GOT3 (cell line): ENCODE measurements at places on chromosomes 12 and 14.

GRCh38 chr12:118332511-118332910 is 40.2 kb downstream of the TAOK3 start:
- DNase-seq = no peak

DNA sequence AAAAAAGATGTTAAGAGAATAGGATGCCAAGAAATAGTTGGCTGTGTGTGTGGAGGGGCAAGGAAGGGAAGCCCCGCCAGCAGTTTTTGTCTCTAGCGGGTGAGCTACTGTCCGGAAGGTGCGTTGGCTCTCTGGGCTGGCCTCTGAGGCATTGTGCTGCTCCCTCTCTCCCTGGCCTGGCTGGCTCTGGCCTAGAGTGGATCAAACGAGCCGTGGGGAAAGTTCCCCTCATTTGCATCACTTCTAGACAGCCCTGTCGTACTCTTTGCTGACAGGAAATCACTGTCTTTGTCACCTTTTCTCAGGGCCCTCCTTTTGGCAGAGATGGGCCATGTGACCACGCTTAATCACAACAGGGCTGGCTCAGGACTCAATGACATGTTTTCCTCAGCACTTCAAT is 236.1 kb upstream of the NPAS3 start:
- DNase-seq = no peak

DNA sequence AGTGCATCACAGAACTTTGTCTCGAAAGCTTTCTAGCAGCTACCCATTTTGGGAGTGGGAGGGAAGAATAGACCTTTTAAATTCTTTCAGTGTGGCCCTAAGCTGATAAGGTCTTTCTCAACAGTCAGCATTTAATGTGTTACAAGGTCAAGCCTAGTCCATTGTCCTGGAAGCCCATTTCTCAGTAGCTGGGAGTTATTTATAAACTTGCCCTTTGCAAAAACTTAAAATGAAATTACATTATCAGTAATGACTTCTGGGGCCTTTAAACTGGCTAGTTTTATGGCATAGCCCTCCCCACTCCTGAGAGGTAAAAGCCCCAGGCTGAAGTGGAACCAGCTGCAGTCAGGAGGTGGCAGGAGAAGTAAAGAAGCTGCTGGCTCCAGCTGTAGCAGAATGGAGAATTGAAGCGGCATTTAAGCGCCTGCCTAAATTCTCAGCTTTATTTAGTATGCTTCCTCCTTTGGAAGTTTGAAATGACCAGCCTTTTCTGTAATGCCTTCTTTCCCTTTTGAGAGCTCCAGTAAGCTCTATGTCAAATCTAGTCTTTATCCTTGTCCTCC is 12.4 kb downstream of the COPZ1 start:
- no peak for DNase-seq

GRCh38 chr14:25150401-25150800 is 100.5 kb upstream of the STXBP6 start:
- DNase-seq = no peak

- no peak for DNase-seq
Measured at GRCh38 chr12:112418273-112418607, 507 bp upstream of the PTPN11 start.
